Suprapubic skin (tissue), 4 donors: ENCODE measurements at places on chromosomes 1 and 21.

GRCh38 chr1:65979136-65980044, 186.7 kb downstream of the PDE4B start:
- no peak for DNase-seq

GRCh38 chr1:94107141-94107540, 13.8 kb downstream of the ABCA4 start:
- DNase-seq: no peak

DNA sequence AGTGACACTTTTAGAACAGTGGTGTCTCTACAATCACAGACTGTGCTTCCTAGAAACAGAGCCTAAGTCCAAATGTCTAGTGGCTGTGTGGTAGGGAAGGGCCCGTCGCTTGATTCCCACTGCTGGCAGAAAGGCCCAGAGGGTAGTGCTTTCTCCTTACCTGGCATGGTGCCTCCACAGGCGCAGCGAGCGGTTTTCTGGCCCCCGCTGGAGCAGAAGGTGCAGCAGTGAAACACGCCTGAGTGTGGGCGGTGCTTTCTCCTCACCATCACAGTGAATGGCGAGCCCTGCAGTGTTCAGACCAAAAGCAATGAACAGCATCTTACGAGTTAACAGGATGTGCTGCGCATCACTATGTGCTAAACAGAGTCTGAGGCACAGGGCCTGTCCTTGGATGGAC, 8.3 kb downstream of the TRIM45 start:
- no peak for DNase-seq

- DNase-seq: no peak
Observed at GRCh38 chr1:119116725-119117124, 23.7 kb downstream of the WARS2 start.

GRCh38 chr1:153733970-153734369, 6.1 kb downstream of the INTS3 start:
- no peak for DNase-seq

DNA sequence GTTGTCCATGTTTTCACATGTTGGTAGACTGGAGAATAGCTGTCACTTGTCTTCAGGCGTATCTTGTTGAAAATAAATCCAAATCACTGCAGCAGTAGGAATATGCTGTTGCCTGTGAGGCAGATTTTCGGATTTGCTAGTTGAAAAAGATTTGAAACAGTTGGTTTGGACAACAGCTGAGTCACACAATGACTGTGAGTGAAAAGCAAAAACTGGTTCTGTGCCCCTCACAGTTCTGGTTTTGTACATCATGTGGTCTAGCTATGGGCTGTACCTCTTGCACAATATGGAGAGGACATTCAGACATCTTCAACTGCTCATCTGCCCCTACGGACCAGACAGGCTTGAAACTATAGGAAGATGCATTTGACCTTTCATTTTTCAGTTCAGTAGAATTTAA, 1.8 kb downstream of the ARF1 start:
- no peak for DNase-seq

DNA sequence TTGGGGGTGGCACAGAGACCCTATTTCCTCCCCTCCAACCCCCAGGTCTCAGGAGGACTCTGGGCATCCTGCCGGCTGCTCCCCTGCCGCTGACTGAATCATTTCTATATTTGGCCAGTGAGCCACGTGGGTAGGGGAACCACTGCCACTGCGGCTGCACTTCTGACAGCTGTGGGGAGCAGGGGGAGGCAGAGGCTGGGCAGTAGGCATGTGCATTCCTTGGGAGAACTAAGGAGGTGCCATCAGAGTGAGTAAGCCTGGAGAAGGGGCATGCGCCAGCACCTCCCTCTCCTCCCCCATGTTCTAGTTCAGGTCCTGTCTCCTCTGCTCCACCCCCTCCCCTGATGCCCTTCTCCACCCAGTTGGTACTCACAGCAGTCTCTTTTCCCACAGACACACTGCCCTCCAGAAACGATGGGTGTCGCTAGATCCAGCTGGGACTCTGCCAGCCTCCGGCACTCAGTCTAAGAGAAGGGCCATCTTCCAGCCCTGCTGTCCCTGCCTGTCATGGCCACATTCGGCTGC, 12.0 kb downstream of the PPFIA4 start:
- no peak for DNase-seq
